Activated CD4-positive, alpha-beta T cell treated with anti-CD3 and anti-CD28 coated beads for 24 hours (primary cell): ENCODE measurements at places on chromosomes 16 and 17.

- DNase-seq: no peak
These were observed 631 bp downstream of the SP6 start for GRCh38 chr17:47850373-47850691.

GRCh38 chr17:41973408-41973811, 6.8 kb downstream of the CNP start:
- no peak for DNase-seq

DNA sequence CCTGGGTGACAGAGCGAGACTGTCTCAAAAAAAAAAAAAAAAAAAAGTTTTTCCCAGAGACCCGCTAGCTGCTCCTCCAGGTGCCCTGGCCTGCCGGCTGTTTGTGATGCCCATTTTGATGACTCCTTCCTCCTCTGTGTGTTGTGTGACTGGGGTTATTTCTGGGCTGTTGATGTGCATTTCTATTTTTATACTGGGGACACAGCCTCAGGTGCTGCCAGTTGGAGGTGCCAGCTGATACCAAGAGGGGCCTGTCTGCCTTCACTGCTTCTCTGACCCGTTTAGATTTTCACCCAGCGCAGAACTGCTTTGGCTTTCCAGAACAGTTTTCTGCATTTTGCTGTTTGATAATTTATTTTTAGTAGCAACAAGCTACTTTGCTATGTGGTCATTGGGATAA, 6.7 kb downstream of the PLA2G15 start:
- no peak for DNase-seq

DNA sequence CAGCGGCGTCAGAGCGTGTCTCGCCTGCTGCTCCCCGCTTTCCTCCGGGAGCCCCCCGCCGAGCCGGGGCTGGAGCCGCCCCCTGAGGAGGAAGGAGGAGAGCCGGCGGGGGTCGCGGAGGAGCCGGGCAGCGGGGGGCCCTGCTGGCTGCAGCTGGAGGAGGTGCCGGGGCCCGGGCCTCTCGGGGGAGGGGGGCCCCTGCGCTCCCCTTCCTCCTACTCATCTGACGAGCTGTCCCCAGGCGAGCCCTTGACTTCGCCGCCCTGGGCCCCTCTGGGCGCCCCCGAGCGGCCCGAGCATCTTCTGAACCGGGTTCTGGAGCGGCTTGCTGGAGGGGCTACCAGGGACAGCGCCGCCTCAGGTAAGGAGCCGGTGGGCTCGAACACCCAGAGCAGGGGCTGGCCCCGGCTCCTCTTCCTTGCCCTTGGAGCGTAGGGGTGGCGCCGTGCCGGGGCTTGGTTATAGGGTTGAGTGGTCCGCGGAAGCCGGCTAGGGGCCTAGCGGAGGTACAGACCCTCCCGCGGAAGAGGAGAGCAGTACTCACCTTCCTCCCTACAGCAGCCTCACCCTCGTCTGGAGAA, 841 bp downstream of the RAPGEFL1 start:
- no peak for DNase-seq

- no peak for DNase-seq
These were observed 23.5 kb downstream of the OMG start for GRCh38 chr17:31273516-31273915.

DNA sequence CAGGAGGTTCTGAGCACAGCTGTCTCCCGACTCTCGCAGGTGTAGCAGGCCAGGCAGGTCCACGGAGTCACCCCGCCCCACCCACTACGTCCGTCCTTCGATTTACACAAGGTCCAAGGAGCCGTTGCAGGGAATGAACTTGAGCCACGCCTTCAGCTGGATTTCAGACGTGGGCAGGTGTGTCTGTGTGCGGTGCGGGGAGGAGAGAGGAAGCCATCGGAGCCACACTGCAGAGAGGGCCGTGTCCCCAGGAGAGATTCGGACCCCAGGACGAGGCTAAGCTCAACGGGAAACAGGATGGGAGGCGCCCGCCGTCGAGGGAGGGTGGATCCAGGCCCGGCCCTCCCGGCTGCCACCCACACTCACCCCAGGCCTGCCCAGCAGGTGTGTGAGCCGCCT, 50.3 kb downstream of the RPH3AL start:
- DNase-seq: no peak

GRCh38 chr16:83692224-83692623, 115.6 kb upstream of the HSBP1 start:
- DNase-seq: no peak

DNA sequence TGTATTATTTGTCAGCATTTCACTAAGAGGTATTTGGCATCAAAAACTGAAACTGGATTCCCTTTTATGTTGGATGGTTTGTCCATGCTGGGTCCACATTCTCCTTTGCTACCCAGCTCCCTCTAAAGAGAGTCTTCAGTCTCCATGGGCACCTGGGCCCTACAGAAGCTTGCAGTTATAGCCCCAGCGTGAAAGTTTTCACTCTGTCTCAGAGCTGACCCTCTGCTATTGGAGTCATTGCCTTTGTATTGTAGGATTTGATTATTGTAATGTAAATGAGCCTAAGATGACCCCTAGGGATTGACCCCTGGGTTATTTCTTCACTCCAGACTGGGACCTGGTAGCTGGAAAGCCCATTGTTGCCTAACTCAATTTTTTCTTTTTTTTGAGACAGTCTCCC, 1026.5 kb upstream of the EEF2KMT start:
- DNase-seq: no peak

- DNase-seq: no peak
These were observed 16.7 kb downstream of the MMP28 start for GRCh38 chr17:35778641-35779196.

DNA sequence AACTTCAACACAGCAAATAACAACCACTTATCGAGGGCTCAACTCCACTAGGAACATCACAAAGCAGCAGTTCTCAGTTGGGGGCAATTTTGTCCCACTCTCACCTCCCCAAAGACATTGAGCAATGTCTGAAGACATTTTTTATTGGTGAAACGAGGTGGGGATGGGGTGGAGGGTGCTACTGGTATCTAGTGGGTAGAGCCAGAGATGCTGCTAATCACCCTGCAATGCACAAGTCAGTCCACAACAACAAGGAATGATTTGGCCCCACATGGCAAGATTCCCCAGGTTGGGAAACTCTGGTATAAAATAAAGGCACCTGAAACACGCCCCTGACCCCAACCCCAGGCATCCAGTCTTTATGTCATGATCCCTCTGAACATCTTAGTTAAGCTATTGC, 33.3 kb downstream of the TLE7 start:
- no peak for DNase-seq

- no peak for DNase-seq
These were observed 30.5 kb downstream of the SMIM36 start for GRCh38 chr17:55480631-55481315.
